A172 (cell line): ENCODE measurements at places on chromosomes 1 and 21. TPM values are rescaled to one million over a fixed set of nuclear protein-coding genes. Genes with fewer than 3 reads are reported as not detected.

DNA sequence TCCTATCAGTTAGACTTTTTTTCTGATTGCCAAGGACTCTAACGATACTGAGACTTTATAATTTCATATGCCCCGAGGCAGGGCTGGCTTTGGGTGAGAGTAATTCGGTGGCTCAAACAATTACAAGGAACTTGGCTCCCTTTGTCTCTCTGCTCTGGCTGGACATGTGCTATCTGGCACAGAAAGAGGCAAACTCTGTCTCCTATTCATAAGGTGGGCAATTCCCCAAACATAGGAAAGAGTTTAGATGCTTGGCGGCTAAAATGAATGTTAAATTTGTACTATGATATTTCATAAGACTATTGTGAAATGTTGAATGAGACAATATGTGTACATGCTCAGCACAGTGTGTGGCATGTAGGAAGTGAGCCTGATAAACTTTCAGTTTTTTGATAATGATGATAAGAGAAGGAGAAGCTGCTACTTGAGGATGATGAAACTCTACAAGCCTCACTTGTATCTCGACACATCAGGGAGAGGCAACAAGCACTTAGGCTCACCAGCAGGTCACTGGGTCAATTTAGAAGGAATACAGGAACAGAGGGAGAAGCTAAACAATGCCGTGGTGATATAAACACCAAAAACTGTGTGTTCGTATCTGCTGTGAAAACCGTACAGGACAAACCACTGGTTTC lies 12.6 kb upstream of the NTPCR start:
- no peak for DNase-seq

- DNase-seq, result no peak
These were observed 374.2 kb upstream of the PROX1 start for GRCh38 chr1:213613549-213613948.

Gene MMEL1
- total RNA-seq, result not detected in 2 replicates

GRCh38 chr1:159943278-159943640 lies 2.2 kb downstream of the IGSF9 start:
- no peak for DNase-seq

DNA sequence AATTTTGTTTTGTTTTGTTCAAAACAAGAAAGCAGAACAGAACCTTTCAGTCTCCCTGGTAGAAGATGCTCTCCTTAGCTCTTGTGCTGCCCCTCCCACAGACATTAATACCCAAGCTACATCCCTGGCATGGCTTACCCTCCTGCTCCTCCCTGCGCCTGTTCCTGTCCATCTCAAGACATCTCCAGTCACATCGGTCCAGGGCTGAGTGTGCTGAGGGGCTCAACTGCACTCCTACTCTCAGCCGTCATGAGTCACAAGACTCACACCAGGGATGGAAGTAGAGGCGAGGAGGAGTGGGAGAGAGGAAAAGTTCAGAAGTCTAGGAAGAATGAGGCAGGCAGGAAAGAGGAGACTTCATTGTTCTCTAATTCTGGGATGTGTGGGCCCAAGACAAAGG lies 9.2 kb upstream of the TACSTD2 start:
- no peak for DNase-seq

Gene IPO9
- total RNA-seq, result 41.4 and 44.7 TPM in 2 replicates

- no peak for DNase-seq
These were observed 6.3 kb downstream of the LRRC53 start for GRCh38 chr1:74505928-74506710.

DNA sequence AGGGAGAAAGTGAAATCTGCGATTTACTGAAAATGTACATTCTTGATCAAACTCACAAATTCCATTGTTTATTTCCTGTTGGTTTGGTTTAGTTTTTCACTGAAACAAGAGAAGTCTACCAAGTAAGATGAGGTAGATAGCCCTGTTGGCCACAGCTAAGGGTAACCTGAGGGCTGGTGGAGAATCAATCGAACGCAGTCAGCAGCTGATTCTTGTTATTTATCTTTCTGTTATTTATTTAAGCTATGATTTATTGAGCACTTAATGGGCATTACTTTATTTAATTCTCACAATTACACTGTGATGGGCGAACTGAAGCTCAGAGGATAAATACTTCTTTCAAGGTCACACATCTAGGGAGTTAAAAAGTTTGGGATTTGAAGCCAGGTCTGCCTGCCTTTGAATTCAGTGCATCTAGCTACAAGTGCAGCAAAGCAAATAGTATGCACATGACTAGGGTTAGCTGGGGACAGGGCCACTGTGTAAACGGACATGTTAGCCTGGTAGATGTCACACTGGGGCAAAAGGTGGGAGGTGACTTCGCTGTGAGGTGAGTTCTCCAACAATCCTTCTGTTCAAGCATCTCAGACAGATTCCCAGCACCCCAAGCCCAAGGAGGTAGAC lies 106.5 kb upstream of the GADD45A start:
- no peak for DNase-seq

DNA sequence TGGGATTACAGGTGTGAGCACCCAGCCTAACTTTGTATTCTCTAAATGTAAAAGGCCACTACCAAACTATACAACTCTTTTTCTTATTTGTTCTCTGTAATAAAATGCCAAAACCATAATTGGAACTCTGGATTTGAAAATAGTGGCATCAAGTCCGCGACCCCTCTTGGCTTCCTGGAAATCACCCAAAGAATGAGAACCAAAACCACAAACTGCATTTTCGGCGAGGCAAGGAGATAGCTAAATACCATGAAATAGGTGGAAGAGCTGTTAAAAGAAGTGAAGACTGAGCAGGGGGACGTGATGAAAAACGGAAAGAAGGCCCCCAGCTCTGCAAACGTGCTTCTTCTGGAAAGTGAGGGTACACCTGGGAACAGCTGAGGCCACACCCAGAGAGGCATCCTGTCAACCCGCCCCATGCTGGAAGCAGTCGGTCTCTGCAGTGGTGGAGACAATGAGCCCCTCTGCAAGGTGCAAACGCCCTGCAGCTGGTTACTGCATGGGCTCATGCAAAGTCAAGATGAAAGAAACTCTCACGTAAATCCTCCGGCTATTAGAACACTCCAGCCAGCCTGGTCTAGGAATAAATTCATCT lies 22.5 kb downstream of the VPS26C start:
- no peak for DNase-seq

DNA sequence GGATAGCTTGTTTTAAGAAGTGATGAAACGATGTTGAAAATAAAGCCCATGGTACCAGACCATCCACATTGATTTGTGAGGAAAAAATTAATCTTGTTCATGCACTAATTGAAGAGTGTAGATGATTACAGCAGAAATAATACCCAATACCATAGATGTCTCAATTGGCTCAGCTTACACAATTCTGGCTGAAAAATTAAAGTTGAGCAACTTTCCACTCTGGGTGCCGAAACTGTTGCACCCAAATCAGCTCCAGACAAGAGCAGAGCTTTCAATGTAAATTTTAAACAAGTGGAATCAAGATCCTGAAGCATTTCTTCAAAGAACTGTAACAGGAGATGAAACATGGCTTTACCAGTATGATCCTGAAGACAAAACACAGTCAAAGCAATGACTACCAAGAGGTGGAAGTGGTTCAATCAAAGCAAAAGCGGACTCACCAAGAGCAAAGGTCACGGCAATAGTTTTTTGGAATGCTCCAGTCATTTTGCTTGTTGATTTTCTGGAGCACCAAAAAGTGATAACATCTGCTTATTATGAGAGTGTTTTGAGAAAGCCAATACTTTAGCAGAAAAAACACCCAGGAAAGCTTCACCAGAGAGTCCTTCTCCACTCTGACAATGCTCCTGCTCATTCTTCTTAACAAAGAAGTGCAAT lies 16.1 kb upstream of the KCNA3 start:
- no peak for DNase-seq

Gene CCDC30
- 1.2 and 1.8 TPM in 2 replicates for total RNA-seq

Gene MTARC1
- not detected in 2 replicates for total RNA-seq

Gene TATDN3
- total RNA-seq, result 26.0 and 32.9 TPM in 2 replicates

- DNase-seq, result no peak
These were observed 45.9 kb downstream of the GPR88 start for GRCh38 chr1:100583827-100584226.
